ENCODE measurements at places on chromosomes 12 and 14.
A peak's percentile ranks its signal among the peaks of the same experiment; 100 is the strongest.

GRCh38 chr12:111991535-111991934, 21.4 kb downstream of the TMEM116 start:
- DNase-seq: no peak

GRCh38 chr12:130715998-130716968, at the start of gene RIMBP2:
RIMBP2 (minus strand) TSS chr12:130716299; CDS start chr12:130479013, 237,286 bp downstream.
- DNase-seq: no peak

GRCh38 chr14:54933006-54933405, 30.4 kb upstream of the GCH1 start:
- DNase-seq: no peak

GRCh38 chr12:56243731-56244181, 13.9 kb downstream of the SLC39A5 start:
- DNase-seq: peak; percentile 91

- DNase-seq: no peak
Observed at GRCh38 chr12:90322006-90322405, 613.4 kb upstream of the ATP2B1 start.

DNA sequence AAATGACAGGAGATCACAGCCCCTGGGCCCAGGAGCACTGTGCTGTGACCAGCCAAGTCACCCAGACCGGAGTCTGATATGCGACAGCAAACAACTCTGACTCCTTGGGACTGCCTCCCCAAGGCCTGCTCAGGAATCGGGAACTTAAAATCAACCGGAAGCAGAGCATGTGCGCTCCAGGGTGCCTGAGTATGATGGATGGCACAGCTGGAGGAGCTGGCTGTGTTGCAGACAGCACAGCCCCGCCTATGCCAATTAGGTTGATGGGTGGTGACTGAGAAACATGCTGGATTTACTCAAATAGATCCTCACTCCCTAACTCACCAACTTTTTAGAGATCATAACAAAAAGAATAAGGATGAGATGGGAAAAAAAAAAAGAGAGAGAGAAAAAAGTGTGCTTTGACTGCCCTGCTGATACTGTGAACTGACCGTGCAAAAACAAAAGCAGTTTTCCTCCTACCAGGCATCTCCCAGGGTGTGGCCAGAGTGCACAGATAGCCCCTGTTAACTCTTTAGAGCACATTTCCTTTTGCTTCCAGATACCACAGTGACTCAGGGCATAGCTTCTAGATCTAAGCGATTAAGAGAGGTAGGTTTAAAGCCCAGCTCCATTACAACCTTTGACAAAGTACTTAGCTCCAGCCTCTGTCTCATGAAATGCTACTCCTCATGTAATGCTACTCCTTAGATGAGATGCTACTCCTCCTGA, 27.4 kb upstream of the STON2 start:
- peak; percentile 88 for DNase-seq

- DNase-seq: no peak
Observed at GRCh38 chr14:89902881-89903280, 51.6 kb downstream of the EFCAB11 start.

DNA sequence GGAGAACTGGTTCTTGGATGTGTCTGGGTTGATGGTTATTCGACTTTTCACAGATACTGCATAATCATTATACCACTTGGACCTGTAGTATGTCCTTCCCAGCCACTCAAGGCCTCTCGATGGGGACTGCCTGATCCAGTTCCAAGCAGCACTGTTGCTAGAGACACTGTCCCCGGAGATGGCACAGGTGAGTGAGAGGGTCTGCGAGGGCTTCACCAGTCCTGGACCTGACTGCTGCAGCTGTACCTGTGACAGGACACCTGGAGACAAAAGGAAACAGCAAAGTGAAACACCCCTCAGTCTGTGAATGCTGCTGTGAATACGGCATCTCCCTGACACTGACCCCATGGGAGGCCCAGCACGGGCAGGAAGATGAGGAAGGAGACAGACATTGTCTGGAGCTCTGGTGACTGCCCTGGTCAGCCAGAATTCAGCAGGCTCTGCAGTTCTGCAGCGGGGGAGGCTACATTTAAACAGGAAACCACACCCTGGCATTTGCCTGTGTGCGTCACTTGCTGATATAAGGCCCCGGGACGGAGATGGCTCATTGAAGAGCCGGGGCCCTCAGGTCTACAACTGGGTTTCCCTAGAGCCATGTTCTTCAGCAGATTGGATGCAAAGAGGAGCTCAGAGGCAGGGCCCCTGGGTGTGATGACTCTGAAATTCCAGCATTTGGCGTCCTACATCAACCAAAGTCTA, 413.6 kb downstream of the TMEM121 start:
- peak; percentile 12 for DNase-seq

DNA sequence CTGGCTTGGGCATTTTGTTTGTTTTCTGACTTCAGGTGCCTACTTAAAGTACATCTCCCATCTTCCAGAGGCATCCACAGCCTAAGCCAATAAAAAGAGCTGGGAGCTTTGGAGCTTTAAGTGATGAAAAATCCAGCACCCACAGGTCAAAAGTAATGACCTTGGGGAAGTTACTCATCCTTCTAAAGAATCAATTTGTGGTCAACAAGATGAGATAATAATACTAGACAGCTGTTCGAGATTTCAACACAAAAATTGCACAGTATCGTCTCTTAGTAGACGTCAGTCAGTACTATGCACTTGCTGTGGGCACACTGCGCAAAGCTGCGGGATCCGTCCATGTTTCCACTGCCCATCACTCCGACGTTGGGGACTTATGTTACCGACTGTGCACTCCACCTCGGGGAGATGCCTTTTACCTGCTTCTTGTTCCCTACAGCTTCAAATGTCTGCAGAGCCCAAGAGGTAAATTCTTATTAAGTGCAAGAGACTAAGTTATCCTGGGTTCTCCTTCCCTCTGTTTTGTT, 1.3 kb downstream of the ST8SIA1 start:
- DNase-seq: no peak

GRCh38 chr12:32155961-32156529, 49.4 kb downstream of the BICD1 start:
- DNase-seq: no peak

- no peak for DNase-seq
Observed at GRCh38 chr12:108888031-108888430, 8.1 kb downstream of the DAO start.

DNA sequence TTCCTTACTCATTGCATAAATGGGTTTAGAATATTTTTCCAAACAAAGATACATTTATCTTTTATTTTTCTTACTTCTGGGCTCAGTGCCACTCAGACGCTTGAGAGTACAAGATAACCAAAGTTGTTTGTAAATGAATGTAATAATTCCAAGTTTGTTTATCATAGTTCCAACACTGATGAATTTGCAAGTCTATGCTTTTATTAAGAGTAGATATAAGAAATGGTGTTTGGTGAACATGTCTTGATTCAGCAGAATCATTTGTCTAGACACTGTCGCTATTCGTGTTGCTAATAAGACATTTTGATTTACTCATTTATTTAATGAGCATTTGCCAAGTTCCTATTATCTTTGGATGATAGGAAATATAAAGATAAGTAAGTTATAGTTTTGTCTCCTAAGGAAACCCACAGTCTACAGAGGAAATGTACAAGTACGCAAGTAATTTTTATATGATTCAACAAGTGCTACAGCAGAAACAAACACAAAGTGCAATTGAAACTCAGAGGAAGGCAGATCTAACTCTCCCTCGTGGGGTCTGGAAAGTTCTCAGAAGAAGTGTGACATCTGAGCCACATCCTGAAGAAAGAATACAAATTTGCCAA, 132.8 kb upstream of the FSCB start:
- no peak for DNase-seq

GRCh38 chr14:97723351-97723750, 926.2 kb downstream of the VRK1 start:
- no peak for DNase-seq

- DNase-seq: no peak
Observed at GRCh38 chr14:72514660-72515025, 379.3 kb downstream of the DPF3 start.

GRCh38 chr14:60561845-60562746, 53.1 kb downstream of the SIX6 start:
- peak; percentile 78 for DNase-seq

DNA sequence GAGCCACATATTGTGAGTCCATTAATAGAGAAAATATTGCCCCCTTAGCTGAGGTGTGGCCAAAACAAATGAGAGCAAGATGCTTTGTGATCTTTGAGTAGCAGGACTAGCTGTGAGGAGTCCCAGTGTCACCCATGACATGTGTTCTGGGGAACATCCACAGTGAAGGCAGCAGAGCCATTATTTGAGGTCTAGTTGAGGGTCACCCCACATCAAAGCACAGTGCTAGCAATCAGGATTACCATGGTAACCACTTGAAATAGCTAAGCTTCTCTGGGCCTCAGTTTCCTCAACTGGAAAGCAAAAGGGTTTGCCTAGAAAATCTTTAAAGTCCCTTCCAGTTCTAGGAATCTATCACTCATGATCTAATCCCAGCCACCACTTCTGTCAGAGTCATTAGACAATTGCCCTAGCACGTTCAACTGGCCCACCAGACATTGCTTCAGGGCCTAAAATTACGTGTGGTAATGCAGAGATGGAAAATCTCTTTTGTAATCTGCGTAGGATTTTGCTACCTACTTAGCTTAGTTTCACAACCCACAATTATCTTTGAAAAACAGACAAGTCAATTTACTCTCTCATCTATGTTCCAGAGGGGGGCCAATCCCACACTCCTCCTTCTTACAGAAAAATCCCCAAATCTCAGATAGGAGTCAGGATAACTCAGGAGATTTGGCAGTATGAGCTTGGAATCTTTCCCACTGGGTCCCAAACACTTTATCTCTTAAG, 251.2 kb upstream of the EGLN3 start:
- no peak for DNase-seq

DNA sequence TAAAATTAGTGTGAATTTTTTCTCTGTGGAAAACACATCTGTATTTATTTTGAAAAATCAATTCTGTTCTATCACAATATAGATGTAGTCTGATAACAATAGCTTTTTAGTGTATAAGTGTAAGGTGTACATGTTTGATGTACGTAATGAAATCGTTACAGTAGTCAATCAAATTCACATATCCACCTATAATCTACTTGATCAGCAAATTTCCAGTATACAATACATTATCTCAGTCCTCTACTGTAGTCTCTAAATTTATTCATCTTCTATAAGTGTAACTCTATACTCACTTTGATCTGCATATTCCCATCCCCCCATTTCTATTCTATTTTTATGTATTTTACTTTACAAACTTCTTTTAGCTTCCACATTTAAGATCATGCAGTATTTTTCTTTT, 13.0 kb downstream of the PLEKHA5 start:
- DNase-seq: no peak

DNA sequence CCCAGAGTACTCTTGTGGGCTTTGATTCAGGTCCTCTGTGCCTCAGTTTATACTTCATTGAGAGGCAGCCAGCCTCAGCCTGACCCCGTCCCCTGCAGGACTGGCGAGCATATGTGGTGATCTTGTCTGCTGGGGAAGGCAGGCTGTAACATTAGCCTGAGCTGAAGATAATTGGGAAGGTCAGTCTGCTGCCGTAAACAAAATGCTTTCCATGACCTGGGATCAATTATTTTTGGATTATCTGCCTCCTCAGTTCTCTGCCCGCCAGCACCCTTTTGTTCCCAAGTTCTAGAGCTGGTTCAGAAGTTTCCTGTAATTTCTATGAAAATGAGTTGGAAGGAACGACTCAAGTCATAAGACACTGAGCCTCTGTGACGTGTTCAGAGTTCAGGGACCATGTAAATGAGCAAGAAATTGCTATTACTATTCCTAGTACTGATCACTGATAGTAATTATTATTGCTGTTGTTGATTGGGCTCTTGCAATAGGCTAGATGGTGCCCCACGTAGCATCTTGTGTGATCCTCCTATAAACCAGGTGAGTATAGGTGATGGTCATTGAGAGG, 4.5 kb downstream of the ORAI1 start:
- DNase-seq: no peak

DNA sequence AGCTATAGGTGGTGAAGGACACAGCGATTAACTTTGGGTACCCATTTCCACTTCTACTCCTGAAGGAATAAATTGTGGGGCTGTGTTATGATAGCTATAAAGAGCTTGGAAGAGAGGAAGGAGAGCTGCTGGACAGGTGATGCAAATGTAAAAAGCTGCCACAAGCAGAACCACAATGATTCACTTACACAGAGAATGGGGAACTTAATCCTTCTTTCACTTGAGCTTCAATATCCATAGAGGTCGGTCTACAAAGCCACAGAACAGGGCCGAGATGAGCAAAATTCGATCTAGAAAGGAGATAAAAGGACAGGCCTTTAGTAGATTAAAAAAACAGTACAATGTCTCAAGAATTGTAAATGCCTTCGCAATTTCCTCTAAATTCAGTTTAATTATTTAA, 831.1 kb downstream of the LRFN5 start:
- DNase-seq: peak; percentile 55

- DNase-seq: no peak
Observed at GRCh38 chr14:92610849-92611271, 97.3 kb downstream of the RIN3 start.

- no peak for DNase-seq
Observed at GRCh38 chr12:8831116-8831515, 8.7 kb downstream of the A2ML1 start.

GRCh38 chr12:32605326-32606095, 73.6 kb upstream of the DNM1L start:
- no peak for DNase-seq

DNA sequence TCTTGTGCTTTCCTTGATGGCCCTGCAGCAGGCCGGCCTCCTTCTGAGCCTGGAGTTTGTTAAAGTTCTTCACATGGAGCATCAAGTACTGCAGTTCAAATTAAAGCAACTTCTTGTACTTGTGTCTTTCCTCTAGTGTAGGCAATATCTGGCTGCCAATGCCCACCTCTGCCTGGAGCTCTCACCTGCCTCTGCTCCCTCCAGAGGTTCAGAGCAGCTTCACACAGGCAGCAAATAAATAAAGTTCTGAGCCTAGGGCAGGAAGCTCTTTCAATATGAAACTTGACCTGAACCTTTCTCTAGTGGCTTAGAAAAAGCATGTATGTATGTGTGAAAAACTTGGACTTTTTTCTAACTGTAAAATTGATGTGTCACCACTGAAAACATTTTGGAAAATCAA, 65.9 kb downstream of the ITPR2 start:
- no peak for DNase-seq

DNA sequence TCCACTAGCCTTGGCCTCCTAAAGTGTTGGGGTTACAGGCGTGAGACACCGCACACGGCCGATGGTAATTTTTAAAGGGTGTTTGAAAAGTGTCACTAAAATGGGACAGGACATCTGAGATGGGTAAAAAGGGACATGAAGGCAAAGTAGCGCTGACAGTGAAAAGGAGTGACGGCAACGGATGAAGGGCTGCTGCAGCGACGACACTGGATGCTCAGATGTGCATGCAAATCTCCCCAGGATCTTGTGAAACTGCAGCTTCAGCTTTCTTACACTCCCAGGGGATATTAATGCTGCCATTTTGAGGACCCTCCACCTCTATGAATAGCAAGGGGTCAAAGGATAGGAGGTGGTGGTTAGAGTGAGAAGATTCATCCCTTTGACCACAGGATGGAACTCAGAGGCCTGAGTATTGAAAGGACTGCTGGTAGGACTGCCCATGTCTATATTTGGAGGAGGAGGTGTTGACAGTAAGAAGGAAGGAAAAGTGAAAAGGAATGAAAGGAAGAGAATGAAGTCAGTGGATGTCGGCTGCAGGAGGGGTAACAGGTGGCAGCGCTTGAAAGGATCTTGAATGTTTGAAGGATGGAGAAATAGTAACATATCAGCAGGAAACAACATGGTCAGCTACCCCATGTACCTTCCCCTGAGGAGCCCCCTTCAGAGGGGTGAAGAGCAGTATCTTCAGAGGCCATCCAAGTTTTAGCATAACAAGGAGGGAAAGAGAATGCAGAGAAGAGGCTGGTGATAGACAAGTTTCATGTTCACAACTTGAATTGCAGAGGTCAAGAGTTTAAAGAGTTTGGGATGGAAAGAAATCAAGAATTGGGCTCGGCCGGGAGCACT, 37.1 kb downstream of the CLIP1 start:
- DNase-seq: no peak

GRCh38 chr14:101977311-101978071, 13.1 kb downstream of the DYNC1H1 start:
- DNase-seq: no peak
